ENCODE measurements at places on chromosomes 1 and 21.

DNA sequence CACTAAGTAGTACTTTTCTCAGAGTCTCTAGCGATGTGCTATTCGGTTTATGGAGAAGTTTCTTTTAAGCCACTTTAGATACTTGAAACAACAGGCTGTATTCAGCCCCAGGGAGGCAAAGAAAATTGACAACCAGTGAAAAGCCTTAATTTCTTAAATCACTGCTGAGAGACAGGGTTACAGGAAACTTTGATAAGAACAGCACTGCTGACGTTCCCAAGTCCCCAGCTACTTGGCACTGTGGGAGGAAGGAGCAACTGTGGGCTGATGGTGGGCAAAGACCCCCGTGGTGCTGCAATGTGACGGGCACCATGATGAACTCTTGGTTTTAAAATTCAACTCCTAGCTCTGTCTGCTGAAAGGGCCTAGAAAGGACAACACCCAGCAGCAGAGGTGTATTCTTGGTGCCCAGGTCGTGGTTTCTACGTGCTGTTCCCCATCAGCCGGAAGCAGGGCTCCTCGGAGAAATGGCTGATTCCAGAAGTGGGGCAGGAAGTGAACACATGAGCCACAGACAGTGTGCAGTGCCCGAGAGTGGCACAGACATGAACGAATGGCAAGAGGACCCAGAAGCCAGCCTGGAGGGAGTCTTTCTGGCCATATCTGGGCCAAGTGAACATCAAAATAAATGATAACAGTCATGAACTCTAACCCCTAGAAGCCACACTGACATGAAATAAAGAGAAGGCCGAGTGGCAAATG lies 5.3 kb downstream of the PTTG1IP start:
- DNase-seq, result no peak

GRCh38 chr1:164937291-164937690 lies 378.3 kb downstream of the PBX1 start:
- no peak for DNase-seq

DNA sequence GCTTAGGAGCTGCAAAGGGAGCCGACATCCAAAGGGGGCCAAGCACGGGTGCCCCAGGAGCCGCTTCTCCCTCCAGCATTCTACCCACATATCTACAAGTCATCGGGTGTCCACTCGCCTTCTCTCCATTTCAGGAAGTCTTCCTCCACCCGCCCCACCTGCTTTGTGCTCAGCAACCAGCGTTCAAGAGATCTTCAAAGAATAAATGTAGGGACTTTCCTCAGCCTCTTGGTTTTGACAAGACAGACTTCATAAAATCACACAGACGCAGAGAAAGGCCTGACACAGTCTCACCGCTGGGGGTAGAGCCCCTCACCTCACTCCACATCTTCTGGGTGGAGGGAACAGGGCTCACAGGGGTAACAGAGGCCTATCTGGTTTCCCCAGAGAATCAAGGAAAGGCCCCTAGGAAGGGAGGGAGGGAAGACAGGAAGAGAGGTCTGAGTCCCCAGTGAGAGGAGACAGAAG lies 49.5 kb downstream of the SSBP3 start:
- DNase-seq, result no peak

DNA sequence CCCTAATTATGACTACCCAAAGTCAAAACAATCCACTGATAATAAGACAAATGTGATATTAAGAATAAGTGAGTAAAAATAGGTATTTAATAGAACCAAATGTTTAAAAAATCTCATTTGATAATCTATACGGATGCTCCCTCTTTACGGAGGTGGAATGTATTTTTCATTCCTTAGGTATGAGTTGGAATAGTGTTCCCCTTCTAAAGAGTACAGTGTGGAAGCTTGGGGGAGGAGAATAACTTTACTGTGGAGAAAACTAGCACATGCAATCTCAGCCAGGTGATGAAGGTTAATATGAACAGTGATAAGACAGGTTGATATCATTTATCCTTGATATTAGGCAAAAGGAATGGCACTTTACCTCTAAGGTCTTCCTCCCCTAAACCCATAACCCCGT lies 74.6 kb downstream of the GPR88 start:
- DNase-seq, result no peak

- no peak for DNase-seq
These were observed 288.3 kb downstream of the TM2D1 start for GRCh38 chr1:61436491-61437120.

DNA sequence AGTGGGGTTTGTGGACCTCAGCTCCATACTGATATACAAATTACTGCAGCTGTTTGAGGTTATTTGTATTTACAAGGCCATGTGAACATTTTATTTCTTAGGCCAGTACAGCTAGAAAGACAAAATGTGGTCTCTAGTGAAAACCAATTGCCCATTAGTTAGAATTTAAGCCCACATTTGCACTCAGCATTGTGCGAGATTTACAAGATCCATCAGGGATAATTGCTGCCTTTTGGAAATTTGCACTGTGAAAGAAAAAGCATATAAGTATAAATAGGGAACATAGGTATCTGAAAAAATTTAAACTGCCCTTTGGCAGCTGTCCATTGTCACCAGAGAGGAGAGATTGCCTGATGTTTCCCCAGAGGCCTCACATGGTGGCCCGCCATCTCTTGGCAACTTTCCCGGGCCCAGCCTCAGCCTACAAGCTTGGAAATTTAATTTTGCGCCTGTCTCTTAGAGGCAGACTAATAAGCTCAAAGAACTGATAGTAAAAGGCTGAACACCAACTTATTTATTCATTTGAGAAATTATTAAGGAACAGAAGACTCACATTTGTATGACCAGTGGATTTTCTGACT lies 120.7 kb downstream of the MAP3K21 start:
- no peak for DNase-seq

GRCh38 chr1:226687426-226687825 lies 51.7 kb downstream of the ITPKB start:
- no peak for DNase-seq

- DNase-seq, result no peak
These were observed 294.4 kb downstream of the SDCCAG8 start for GRCh38 chr1:243550276-243550675.

GRCh38 chr1:31183927-31184554 lies 55.6 kb downstream of the NKAIN1 start:
- no peak for DNase-seq

DNA sequence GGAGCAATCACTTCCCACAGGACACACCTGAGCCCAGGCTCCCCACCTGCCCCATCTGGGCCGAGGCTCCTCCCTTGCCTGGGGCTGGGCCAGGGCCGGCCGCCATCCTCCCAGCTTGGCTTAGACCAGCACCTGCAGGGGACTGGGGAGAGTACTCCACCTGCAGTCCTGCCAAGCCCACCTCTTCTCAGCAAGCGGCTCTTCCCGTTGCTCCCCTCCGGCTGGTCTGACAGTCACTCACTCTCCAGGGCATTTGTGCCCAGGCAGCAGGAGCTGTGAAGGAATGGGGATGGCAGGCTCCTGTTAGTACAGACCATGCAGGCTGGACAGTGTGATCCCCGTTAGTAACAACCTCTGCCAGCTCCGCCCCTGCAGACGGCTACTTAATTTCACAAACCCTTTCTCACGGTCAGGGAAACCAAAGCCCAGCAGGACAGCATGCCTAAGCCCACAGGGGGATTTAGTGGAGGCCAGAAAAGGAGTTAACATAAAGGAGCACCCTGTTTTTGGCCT lies at the start of gene FYB2:
TSS of gene FYB2 (minus strand) at position 18 of the 513 bp plus-strand sequence. CDS start 114 bp downstream, outside the sequence.
- DNase-seq, result no peak

- no peak for DNase-seq
These were observed 1.1 kb downstream of the DFFB start for GRCh38 chr1:3858231-3858981.

DNA sequence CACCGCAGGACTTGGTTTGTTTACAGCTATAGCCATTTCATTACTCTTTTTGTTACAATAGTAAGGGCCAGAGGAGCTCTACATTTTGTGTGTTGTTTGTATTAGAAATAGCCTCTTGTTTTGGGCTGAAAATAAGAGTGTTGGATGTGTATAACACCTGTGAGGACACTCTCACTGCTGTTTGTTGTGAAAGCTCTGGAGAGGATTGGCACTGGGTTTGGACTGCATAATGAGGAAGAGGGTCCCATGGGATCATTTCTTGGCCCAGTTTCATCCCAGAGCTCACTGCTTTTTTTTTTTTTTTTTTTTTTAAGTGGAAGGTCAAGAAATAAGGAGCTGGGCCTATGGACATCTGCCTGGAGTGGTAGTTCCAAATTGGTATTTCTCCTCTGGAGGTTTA lies 61.6 kb upstream of the KIAA0040 start:
- DNase-seq, result no peak

GRCh38 chr21:45150638-45151131 lies 76.3 kb downstream of the ADARB1 start:
- DNase-seq, result no peak

GRCh38 chr1:80566123-80566522 lies 1234.6 kb upstream of the ADGRL2 start:
- no peak for DNase-seq

- DNase-seq, result no peak
These were observed 812 bp upstream of the ARF1 start for GRCh38 chr1:228081578-228082213.

DNA sequence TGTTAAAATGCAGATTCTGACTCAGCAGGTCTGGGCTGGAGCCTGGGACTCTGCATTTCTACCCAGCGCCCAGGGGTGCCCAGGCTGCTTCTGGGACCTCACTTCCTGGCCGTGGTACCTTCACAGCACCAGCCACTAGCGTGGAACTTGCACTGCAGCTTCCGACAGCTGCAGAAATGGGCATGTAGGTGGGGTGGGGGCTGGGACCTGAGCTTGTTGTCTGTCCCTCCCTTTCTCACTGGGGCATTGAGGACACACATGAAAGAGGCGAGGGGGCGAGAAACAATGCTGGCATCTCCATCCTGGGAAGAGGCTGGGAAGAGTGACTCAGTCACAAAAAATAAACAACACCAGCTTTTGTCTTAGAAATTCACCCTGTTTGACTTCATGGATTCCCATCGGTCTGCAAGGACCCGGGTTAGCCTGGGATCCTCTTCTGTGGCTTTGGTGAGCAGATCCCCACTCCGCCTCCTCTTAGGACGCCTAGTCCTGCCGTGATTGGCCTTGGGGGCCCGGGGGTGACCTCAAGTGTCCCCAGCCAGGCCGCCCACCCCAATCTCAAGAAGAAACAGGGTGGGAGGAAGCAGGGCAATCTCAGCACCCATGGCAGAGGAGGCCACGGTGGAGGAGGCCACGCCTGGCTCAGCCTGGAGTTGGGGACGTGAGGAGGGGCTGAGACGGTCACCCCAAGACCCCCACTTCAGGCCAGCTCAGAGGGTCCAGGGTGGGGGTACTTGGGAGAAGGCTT lies 29.9 kb upstream of the POFUT2 start:
- no peak for DNase-seq

- DNase-seq, result no peak
These were observed 2.4 kb downstream of the C2CD4D start for GRCh38 chr1:151837197-151837596.

GRCh38 chr1:185895208-185895900 lies 161.2 kb downstream of the HMCN1 start:
- no peak for DNase-seq

DNA sequence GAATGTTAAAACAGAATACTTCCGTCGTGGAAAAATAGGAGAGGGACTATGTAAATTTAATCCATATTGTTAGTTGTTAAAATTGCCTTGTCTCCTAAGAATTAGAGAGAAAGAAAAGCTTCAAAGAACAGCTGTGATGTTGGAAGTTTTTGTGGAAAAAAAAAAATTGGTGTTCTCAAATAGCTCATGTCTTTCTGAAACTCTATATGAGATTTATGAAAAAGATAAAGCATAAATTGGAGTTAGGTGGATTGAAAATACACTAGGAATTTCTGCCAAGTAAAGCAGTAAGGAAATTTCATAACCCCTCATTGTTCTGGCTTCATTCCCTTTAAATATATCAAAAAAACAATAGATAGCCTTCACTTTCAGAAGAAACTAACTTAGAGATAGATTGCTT lies 274.0 kb upstream of the ADAMTS5 start:
- no peak for DNase-seq

- DNase-seq, result no peak
These were observed 30.8 kb upstream of the PLCH2 start for GRCh38 chr1:2445162-2445822.

- peak; percentile 57 for DNase-seq
These were observed 100.3 kb upstream of the BACE2 start for GRCh38 chr21:41067709-41068108.

GRCh38 chr1:220067269-220068204 lies 21.2 kb upstream of the EPRS1 start:
- DNase-seq, result no peak

DNA sequence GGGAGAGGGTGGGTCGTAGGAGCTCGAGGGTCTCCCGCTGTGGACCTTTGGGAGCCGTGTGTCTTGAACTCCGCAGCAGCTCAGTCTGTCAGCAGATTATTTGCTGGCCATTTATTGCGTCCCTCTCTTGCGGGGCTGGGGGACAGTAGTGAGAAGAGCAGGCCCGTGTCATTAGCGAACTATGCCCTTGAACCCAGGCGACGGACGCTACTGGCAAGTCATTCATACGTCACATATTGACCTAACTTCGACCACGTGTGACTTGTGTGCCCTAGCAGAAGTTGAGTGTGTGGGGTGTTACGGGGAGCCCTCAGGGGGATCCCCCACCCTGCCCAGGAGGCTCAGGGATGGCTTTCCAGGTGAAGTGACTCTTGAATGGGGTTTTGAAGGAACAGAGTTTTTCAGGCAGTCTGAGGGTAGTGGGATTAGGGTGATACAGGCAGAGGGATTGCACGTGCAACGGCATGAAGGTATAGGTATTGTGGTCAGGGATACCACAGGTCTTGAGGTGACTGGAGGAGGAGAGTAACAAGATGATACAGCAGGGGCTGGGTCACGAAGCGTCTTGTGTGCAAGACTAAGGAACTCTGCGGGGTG lies 13.0 kb downstream of the RCC1 start:
- DNase-seq, result no peak

- DNase-seq, result no peak
These were observed 14.0 kb downstream of the ZNF644 start for GRCh38 chr1:91007827-91008226.

GRCh38 chr1:211625040-211625439 lies 46.1 kb upstream of the SLC30A1 start:
- no peak for DNase-seq

GRCh38 chr1:12615865-12616708 lies 1.9 kb downstream of the DHRS3 start:
- DNase-seq, result no peak

GRCh38 chr1:7760245-7760644 lies 10.9 kb upstream of the VAMP3 start:
- no peak for DNase-seq

DNA sequence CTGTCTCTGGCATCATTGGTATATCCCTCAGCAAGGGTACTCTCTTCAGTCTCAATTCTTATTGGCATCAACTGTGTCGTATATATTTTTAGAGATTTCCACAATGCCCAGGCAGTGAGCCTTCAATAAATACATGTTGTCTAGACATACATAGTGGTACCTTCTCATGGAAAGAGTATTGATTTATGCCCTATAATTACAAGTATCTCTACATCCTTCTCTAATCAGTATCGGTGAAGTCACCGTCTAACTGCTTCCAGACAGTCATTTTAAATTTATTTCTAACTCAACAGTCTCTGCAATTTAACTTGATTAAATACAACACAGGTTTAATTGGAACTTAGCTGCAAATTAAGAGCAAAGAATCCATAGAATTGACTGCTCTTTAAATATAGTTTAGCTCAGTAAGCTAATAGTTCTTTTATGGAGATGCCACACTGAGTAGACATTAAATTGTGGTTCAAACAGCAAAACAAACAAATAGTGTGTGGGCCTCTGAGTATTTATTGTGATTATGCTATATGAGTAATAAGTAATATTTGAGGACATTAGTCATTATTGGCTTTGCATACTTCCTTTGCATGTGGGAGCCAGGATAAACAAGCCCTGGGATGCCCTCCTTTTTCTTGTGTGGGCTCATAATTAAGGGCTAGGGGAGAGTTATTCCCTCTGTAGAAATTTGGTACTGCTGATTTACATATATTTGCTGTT lies 126.9 kb upstream of the DUSP10 start:
- DNase-seq, result no peak

GRCh38 chr1:89525169-89525855 lies 683 bp downstream of the LRRC8B start:
- no peak for DNase-seq
